ENCODE measurements at places on chromosomes 6 and 20. TPM values are rescaled to one million over a fixed set of nuclear protein-coding genes. Genes with fewer than 3 reads are reported as not detected.

- no peak overlapping the region for H3K27ac ChIP-seq
- H3K36me3 ChIP-seq, result no peaks in the 10 kb centered on the region
- peaks cover 44% of the 10 kb centered on the region for H3K4me1 ChIP-seq
Measured at GRCh38 chr6:37889051-37889450, 69.5 kb downstream of the ZFAND3 start.

DNA sequence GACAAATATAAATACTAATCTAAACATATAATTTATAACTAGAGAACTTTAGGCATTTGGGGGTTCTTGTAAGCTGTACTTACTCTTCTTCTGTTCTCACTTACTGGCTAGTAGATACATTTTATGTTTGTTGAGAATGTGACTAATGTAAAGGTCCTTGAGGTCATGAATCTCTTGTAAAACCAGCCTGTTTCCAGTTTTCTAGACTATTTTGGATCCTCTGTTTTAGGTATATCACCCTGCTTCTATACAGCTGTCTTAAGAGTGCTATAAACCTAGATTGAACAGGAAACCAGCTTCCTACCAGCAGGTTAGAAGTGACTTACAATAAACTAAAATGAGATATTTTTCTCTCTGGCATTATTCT, 134.2 kb downstream of the PLCB4 start:
- H3K4me3 ChIP-seq, result no peak overlapping the region
- no peak for DNase-seq
- no peaks in the 10 kb centered on the region for H3K36me3 ChIP-seq
- H3K27ac ChIP-seq, result no peak overlapping the region

DNA sequence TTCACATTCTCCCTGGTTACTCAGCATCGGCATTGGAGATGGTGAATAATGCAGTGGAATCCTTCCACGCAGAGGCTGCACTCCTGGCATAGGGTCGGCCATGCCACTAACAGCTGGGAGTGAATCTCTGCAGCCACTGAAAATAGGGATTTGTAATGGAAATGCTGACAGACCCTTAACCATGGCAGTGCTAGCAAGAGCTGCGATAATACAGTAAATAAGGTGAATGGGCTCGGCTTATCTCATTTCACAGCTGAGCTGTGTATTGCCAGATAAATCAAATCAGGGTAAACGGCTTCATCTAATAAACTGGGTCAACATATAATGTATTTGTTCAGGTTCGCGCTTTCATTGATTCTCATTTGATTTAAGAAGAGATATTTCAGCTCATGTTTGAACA, 156.8 kb downstream of the SLC35B3 start:
- no peaks in the 10 kb centered on the region for H3K27me3 ChIP-seq
- DNase-seq, result no peak
- H3K36me3 ChIP-seq, result no peaks in the 10 kb centered on the region
- H3K4me3 ChIP-seq, result no peak overlapping the region
- H3K27ac ChIP-seq, result no peak overlapping the region

- H3K4me1 ChIP-seq, result peaks cover 64% of the 10 kb centered on the region
- no peak for DNase-seq
- no peaks in the 10 kb centered on the region for H3K27me3 ChIP-seq
- no peak overlapping the region for H3K27ac ChIP-seq
- no peaks in the 10 kb centered on the region for H3K36me3 ChIP-seq
- H3K4me3 ChIP-seq, result no peak overlapping the region
Measured at GRCh38 chr6:15457121-15457650, 205.6 kb downstream of the DTNBP1 start.

DNA sequence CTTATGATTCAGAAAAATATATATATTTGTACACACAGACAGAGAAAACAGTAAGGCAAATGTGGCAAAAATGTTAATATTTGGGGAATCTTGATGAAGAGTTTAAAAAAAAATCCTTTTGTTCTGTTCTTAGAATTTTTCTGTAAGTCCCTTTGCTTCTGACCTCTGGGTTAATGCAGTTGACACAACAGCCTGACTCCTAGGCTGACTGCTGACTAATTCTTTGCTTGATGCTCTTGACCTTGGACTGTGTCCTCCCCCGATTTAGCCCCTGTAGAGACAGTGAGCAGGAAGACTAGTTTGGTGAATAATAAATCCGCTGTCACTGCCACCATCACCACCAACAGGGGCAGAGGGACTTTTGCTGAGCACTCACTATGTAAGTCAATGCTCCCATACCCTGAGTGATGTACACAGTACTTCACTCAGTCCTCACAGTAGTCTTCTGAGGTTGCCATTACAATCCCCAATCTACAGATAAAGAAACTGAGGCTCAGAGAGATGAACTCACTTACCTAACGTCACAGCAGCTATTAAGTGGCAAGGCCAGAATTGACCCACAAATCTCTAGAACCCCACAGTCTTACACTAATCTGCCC, 71.7 kb downstream of the SNX5 start:
- H3K4me1 ChIP-seq, result peaks cover 34% of the 10 kb centered on the region
- H3K36me3 ChIP-seq, result no peaks in the 10 kb centered on the region
- peak overlapping the region; percentile 75 for H3K27ac ChIP-seq
- H3K4me3 ChIP-seq, result no peak overlapping the region
- H3K27me3 ChIP-seq, result no peaks in the 10 kb centered on the region

DNA sequence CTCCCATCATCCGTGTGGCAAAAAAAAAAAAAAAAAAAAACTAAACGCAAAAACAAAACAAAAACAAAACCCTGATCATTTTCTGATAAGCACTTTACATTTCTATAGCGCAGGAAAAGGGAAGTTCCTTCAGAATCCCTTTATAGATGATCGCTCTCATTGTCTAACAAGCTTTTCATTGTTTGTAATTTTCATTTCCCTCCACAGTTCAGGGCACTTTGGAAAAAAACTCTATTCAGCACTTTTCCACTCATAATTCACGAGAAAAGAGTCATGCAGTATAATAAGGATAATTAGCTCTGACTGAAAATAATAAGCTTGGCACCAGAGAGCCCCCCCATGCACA, 89.4 kb upstream of the ATXN1 start:
- H3K4me1 ChIP-seq, result no peaks in the 10 kb centered on the region
- H3K4me3 ChIP-seq, result no peak overlapping the region
- DNase-seq, result no peak
- no peak overlapping the region for H3K27ac ChIP-seq
- H3K27me3 ChIP-seq, result no peaks in the 10 kb centered on the region
- H3K36me3 ChIP-seq, result no peaks in the 10 kb centered on the region

Gene SLC26A8
- 0.17 TPM for total RNA-seq

GRCh38 chr6:32867022-32867477, 13.1 kb downstream of the PSMB9 start:
- peak; percentile 31 for DNase-seq
- H3K4me1 ChIP-seq, result no peaks in the 10 kb centered on the region
- H3K36me3 ChIP-seq, result no peaks in the 10 kb centered on the region
- peaks cover 3% of the 10 kb centered on the region for H3K27me3 ChIP-seq
- H3K27ac ChIP-seq, result no peak overlapping the region

GRCh38 chr20:916125-916799, at the start of gene ANGPT4:
ANGPT4 (minus strand) TSS chr20:916334; CDS start chr20:916214, 120 bp downstream.
- no peak within 1 kb of the TSS for H3K27ac ChIP-seq
- no peak for DNase-seq
- H3K36me3 ChIP-seq, result no peaks in the 10 kb centered on the region
- H3K4me3 ChIP-seq, result no peak within 1 kb of the TSS
- peaks cover 1% of the 10 kb centered on the region for H3K4me1 ChIP-seq
- no peaks in the 10 kb centered on the region for H3K27me3 ChIP-seq

DNA sequence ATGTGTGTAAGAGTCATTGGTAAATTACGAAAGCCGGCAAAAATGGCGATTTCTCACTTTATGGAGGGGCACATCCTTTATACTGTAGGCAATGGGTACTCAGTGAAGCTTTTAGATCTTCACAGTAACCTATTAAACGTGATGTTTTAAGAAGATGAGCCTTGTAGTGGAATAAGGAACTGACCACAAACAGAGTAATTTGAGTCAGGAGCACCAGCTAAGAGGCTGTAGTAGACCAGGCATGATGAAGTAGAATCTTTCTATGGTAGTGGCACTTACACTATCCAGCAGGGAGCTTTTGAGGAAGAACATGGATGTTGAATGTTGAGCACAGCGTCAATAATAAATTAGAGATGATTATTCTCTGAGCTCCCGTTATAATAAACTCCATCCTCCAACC, 65.9 kb downstream of the HIVEP2 start:
- DNase-seq, result no peak
- no peak overlapping the region for H3K4me3 ChIP-seq
- no peaks in the 10 kb centered on the region for H3K27me3 ChIP-seq
- H3K27ac ChIP-seq, result no peak overlapping the region

Gene SLC35D3
- 0.42 TPM for total RNA-seq

- H3K4me3 ChIP-seq, result no peak overlapping the region
- peaks cover 11% of the 10 kb centered on the region for H3K4me1 ChIP-seq
- peaks cover 19% of the 10 kb centered on the region for H3K36me3 ChIP-seq
- DNase-seq, result peak; percentile 31
- H3K27me3 ChIP-seq, result no peaks in the 10 kb centered on the region
Measured at GRCh38 chr6:161130967-161131766, 139.6 kb downstream of the MAP3K4 start.

DNA sequence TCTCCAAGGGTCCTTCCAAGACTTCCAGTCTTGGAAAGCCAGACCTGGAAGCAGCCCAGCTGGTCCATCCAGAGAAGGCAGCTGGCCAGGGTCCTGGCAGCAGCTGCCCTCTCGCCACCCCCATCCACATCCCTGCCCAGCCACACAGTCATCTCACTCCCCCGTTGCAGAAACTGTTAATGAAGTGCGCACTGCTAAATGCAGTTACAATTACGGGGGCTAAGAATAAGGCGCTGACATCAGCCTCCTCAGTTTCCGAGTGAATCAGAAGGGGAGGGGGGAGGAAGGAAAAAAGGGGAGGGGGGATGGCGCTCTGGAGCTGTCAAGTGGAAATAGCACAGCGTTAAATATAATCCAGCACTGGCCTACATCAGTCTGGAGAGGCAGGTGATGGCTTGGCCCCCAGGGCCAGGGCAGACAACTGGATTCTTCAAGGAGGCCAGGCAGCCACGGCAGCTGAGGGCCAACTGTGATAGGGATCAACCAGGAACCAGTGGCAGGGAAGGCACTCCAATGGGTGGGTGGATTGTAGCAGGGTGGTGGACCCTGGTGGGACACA, 6.9 kb downstream of the RIMS4 start:
- H3K27me3 ChIP-seq, result peaks cover 4% of the 10 kb centered on the region
- H3K4me1 ChIP-seq, result peaks cover 5% of the 10 kb centered on the region
- DNase-seq, result no peak
- no peak overlapping the region for H3K4me3 ChIP-seq

GRCh38 chr6:102732898-102733297, 1339.4 kb downstream of the GRIK2 start:
- no peak overlapping the region for H3K27ac ChIP-seq
- no peak overlapping the region for H3K4me3 ChIP-seq

Gene SUMO4
- 1.2 TPM for total RNA-seq

DNA sequence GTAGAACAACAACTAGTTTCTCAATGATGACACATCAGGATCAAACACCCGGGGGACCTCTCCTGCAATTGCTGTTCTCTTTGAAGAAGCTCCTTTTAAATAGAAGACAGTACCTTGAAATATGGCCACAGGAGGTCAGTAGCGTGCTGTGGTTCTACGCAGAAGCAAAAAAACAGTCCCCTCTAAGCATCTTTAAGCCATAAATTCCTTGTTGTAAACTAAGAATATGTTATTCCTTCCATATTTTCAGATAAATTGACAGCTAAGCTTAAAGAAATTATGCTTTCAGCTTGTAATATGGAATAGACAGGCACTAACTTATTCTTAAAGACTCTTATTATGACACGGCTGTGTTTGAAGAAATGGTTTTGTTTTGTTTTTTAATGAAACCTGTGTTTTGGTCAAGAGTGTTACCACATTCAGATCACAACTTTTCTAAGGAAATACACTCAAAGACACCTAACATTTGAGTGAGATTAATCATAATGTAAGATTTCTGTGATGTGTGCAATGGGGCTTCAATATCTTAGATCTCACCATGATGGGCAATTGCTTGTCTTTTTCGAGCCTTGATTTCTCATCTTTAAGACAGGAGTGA, 49.7 kb upstream of the IL20RA start:
- no peaks in the 10 kb centered on the region for H3K36me3 ChIP-seq
- H3K27me3 ChIP-seq, result peaks cover 8% of the 10 kb centered on the region
- no peaks in the 10 kb centered on the region for H3K4me1 ChIP-seq
- no peak overlapping the region for H3K4me3 ChIP-seq
- no peak overlapping the region for H3K27ac ChIP-seq

GRCh38 chr20:35133735-35134134, 13.4 kb downstream of the EDEM2 start:
- no peaks in the 10 kb centered on the region for H3K27me3 ChIP-seq
- no peak overlapping the region for H3K27ac ChIP-seq
- peaks cover 14% of the 10 kb centered on the region for H3K4me1 ChIP-seq
- H3K4me3 ChIP-seq, result no peak overlapping the region
- peaks cover 94% of the 10 kb centered on the region for H3K36me3 ChIP-seq

DNA sequence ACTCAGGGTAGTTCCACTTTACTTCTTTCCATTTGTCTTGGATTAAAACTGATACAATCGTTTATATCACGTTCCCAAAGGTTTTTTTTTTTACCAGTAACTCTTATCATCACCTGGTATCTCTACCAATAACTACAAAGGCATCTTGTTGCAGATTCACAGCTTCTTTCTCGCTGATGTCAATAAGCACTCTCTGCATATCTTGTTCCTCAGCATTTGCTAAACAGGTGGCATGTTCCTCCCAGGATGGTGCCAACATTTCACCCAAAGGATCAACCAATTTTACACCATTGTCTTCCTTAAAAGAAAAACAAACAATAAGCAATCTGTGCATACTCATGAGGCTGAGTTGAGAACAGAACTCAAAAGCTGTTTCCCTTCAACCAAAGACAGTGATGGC, 4.6 kb downstream of the PGM3 start:
- H3K4me1 ChIP-seq, result no peaks in the 10 kb centered on the region
- no peak overlapping the region for H3K27ac ChIP-seq
- no peaks in the 10 kb centered on the region for H3K27me3 ChIP-seq
- no peak for DNase-seq

Gene VNN1
- 1.4 TPM for total RNA-seq

DNA sequence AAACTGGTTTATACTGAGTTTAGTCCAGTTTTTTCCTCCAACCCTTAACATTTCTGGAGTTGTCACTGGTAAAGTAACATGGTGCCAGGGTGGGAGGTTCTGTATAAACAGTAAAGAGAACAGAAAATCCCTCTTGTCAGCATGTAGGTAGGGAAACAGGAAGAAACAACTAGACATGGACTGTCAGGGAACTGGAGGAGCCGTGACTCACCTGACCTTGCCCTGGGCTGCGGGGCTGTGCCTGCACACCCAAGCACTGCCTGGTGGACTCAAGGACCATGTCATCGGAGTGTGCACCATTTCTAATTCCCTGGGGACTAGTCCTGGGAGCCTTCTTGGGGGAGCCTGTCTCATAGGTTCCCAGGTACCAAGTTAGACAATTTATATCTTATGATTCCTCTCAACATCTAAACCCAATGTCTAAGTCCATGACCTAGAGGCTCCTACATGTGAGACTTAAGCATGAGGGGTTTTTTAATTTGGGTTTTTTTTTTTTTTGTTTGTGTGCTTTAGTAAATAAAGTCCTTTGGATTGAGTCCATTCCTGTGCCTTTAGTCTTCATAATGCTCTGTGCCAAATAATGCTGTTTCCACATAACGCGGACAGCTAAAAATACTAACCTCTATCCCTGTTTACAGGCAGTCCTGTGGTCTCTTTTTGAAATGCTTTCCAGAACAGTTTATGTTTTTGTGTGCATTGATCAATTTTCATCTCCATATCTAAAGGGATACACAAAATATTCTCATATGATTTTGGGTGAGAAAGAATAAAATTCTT, 136.9 kb upstream of the SUPT3H start:
- no peaks in the 10 kb centered on the region for H3K4me1 ChIP-seq
- no peak overlapping the region for H3K4me3 ChIP-seq
- no peak for DNase-seq
- no peaks in the 10 kb centered on the region for H3K36me3 ChIP-seq
- H3K27ac ChIP-seq, result no peak overlapping the region
- H3K27me3 ChIP-seq, result no peaks in the 10 kb centered on the region

Gene TOX2
- 35.3 TPM for total RNA-seq
